ENCODE measurements at places on chromosomes 1 and 21. TPM values are rescaled to one million over a fixed set of nuclear protein-coding genes. Genes with fewer than 3 reads are reported as not detected.

- peak; percentile 85 for DNase-seq
- H3K4me3 ChIP-seq, result no peak overlapping the region
- H3K4me1 ChIP-seq, result peaks cover 58% of the 10 kb centered on the region
Measured at GRCh38 chr1:44721485-44722361, 9.2 kb downstream of the RNU5D-1 start.

GRCh38 chr1:36866169-36866814 is 168.0 kb downstream of the GRIK3 start:
- no peaks in the 10 kb centered on the region for H3K27me3 ChIP-seq
- H3K4me1 ChIP-seq, result no peaks in the 10 kb centered on the region
- DNase-seq, result no peak
- H3K36me3 ChIP-seq, result no peaks in the 10 kb centered on the region
- H3K27ac ChIP-seq, result no peak overlapping the region

- peak; percentile 22 for DNase-seq
- no peaks in the 10 kb centered on the region for H3K27me3 ChIP-seq
- H3K36me3 ChIP-seq, result no peaks in the 10 kb centered on the region
- H3K4me3 ChIP-seq, result peak overlapping the region; percentile 12
Measured at GRCh38 chr1:25620211-25620610, 3.6 kb downstream of the MAN1C1 start.

DNA sequence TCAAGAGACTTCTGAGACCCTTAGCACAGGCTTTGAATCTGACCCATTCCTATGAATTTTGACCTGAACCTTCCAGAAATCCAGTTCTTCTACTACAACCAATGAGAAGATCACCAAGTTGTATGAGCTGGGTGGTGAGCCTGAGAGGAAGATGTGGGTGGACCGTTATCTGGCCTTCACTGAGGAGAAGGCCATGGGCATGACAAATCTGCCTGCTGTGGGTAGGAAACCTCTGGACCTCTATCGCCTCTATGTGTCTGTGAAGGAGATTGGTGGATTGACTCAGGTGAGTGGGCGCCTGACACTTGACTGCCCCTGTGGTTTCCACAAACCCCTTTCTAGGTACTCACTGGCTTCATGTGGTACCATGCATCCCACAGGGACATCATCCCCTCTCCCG is 20.0 kb upstream of the PIGV start:
- no peak overlapping the region for H3K4me3 ChIP-seq
- H3K4me1 ChIP-seq, result peaks cover 3% of the 10 kb centered on the region
- no peak for DNase-seq
- H3K36me3 ChIP-seq, result peaks cover 81% of the 10 kb centered on the region
- H3K27me3 ChIP-seq, result no peaks in the 10 kb centered on the region
- no peak overlapping the region for H3K27ac ChIP-seq

GRCh38 chr1:175564723-175565122 is 178.7 kb downstream of the TNR start:
- no peaks in the 10 kb centered on the region for H3K36me3 ChIP-seq
- no peaks in the 10 kb centered on the region for H3K4me1 ChIP-seq
- no peaks in the 10 kb centered on the region for H3K27me3 ChIP-seq
- H3K4me3 ChIP-seq, result no peak overlapping the region
- no peak overlapping the region for H3K27ac ChIP-seq

GRCh38 chr1:205616563-205617293 is 15.1 kb downstream of the ELK4 start:
- H3K36me3 ChIP-seq, result peaks cover 67% of the 10 kb centered on the region
- no peak for DNase-seq
- H3K4me1 ChIP-seq, result peaks cover 10% of the 10 kb centered on the region
- H3K27ac ChIP-seq, result no peak overlapping the region
- no peak overlapping the region for H3K4me3 ChIP-seq

DNA sequence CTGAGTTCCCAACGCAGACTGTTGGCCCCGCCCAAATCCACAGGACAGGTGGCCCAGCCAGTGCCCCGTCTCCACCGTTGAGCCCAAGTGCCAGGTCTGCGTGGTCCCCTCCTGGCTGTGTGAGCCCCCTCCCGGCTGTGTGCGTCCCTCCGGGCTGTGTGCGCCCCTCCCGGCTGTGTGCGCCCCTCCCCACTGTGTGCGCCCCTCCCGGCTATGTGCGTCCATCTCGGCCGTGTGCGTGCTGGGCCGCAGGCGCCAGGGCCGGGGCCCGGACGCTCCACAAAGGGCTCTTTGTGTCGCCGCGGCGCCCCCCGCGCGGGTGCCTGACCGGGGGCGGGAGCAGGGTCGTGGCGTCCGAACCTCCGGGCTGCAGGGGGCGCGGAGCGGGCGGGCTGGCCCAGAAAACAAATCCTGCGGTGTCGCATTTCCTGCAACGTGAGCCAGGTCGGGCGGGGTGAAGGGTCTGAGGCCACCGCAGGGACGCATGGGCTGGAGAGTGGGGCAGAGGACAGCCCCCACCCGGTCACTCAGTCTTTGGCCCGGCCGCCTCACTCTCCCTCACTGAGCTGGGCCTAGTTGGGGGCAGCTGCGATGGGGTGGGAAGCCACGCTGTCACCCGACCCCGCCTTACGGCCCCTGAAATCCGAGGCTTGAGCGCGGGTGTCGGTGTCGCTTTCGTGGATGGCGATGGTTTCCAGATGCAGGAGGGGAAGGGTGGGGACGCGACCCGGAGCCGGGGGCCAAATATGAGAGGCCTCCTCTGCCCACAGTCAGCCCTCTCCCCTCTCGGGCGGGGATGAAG is 18.8 kb downstream of the TNFRSF25 start:
- H3K27ac ChIP-seq, result no peak overlapping the region
- peaks cover 11% of the 10 kb centered on the region for H3K27me3 ChIP-seq
- DNase-seq, result no peak
- no peaks in the 10 kb centered on the region for H3K36me3 ChIP-seq
- H3K4me3 ChIP-seq, result no peak overlapping the region

GRCh38 chr1:42979036-42979430 is 20.4 kb upstream of the SLC2A1 start:
- DNase-seq, result no peak
- H3K4me1 ChIP-seq, result no peaks in the 10 kb centered on the region
- no peaks in the 10 kb centered on the region for H3K27me3 ChIP-seq
- H3K27ac ChIP-seq, result no peak overlapping the region
- H3K36me3 ChIP-seq, result no peaks in the 10 kb centered on the region

GRCh38 chr1:29200906-29201594 is 19.4 kb upstream of the SRSF4 start:
- no peak for DNase-seq
- H3K27ac ChIP-seq, result no peak overlapping the region
- peaks cover 10% of the 10 kb centered on the region for H3K36me3 ChIP-seq
- H3K27me3 ChIP-seq, result no peaks in the 10 kb centered on the region
- no peaks in the 10 kb centered on the region for H3K4me1 ChIP-seq

GRCh38 chr1:96580920-96581319 is 140.7 kb upstream of the PTBP2 start:
- no peaks in the 10 kb centered on the region for H3K36me3 ChIP-seq
- H3K27ac ChIP-seq, result no peak overlapping the region
- no peaks in the 10 kb centered on the region for H3K4me1 ChIP-seq
- no peak for DNase-seq
- no peaks in the 10 kb centered on the region for H3K27me3 ChIP-seq

The CHODL gene
- total RNA-seq, result not detected

The CTSS gene
- 119 TPM for total RNA-seq

The LCE3A gene
- not detected for total RNA-seq

The CRABP2 gene
- 0.55 TPM for total RNA-seq

Data from CD4-positive, alpha-beta memory T cell (primary cell).